ENCODE measurements at places on chromosomes 6 and 20.

GRCh38 chr20:14498772-14499171 is 161.4 kb upstream of the FLRT3 start:
- no peak for DNase-seq

DNA sequence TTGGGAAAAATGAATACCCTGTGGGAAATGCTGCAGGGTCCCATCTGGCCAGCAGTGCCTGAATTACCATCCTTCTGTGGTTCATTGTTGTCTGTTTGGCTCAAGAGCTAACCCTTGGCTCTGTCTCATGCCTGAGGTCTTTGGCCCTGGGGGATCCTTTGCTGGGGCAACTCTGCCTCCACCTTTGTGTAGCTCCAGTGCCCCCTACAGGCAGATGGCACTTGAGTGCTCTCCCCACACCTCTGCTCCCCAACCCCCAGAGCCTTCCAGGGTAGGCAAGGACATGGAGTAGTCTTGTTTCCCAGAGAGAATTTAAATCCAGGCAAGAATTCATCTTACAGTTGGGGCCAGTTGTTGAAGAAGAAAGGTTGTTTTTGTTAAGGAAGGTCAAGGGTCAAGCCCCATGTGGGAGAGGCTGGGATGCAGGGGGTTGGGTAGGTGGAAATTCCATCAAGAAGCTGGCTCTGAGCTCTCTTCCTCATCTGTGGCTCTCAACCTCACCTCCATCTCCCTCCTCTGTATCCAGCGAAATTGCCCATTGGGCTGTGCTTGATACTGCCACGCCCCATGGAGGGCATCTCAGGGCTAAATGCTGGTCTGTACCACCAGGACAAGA is 44.2 kb downstream of the ZNF831 start:
- DNase-seq = peak; percentile 34

- DNase-seq = no peak
These were observed 333.7 kb downstream of the ZFAND3 start for GRCh38 chr6:38153076-38153797.

- DNase-seq = no peak
These were observed 123.0 kb downstream of the AIG1 start for GRCh38 chr6:143183666-143184065.

DNA sequence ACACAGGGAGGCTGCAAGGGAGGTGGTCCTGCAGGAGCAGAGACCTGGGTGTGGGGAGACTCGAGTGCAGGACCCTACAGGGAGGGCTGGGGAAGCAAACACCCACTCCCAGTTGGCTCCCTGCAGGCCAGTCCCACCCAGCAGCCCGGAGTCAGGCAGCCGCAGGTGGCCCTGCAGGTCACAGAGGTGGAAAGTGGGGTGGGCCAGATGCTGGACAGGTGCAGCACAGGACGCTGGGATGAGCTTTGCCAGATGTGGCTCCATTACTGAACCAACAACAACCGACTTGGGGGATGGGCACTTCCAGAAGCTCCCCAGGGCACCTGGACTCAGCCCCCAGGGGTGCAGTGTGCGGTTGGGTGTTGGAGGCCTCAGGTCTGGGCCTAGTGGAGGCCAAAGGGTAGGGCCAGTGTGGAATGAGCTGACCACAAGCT is 26.6 kb upstream of the MYT1 start:
- no peak for DNase-seq

GRCh38 chr20:46240881-46241280 is 67.4 kb downstream of the CDH22 start:
- no peak for DNase-seq

DNA sequence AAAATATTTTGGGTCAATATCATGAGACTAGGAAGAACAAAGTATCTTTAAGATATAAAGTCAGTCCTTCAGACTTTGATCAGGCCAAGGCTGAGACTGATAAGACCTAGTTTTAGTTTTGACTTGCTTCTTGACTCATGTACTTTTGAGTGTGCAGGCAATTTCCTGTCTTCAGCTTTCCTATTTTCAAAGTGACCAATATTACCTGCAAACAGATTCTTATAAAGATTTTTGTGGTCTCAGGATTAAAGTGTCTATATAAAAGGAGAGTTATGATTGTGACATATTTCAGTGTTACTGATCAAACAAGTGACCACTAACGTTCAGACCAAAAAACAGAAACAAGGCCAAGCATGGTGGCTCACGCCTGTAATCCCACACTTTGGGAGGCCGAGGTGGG is 36.0 kb upstream of the AKIRIN2 start:
- no peak for DNase-seq

DNA sequence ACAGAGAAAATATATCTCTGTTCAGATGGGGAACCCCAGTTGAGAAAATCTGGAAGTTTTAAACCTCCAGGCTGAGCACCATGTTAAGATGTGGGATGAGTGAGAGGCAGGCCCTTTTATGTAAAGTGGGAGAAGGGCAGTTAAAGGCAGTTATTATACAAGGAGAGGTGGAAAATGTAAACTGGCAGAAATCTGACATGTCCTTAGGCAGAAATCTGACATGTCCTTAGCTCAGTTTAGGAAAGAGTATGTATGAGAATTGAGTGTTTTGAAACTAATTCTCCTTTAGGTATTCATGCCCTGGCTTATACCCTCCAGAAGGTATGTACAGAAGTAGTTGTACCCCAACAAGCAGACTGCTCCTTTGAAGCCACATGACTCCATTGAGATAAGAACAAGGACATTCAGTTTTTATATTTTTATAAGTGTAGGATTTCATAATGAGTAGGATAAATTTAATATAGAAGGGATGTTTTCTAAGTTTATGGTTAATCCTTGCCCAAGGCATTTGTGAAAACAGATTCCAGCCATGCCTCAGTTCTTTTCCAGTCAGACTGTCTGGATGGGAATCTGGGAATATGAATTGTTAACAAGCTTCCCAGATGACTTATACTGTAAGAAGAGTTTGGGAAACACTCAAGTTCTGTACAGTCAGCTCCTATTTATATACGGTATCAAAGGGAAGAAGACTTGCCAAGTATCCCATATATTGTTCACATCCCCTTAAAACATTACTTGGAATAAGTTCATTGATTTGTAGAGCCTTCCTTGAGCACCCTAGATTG is 87.7 kb downstream of the SCAND1 start:
- DNase-seq = no peak

GRCh38 chr20:13915284-13915683 is 75.1 kb downstream of the SEL1L2 start:
- DNase-seq = no peak

DNA sequence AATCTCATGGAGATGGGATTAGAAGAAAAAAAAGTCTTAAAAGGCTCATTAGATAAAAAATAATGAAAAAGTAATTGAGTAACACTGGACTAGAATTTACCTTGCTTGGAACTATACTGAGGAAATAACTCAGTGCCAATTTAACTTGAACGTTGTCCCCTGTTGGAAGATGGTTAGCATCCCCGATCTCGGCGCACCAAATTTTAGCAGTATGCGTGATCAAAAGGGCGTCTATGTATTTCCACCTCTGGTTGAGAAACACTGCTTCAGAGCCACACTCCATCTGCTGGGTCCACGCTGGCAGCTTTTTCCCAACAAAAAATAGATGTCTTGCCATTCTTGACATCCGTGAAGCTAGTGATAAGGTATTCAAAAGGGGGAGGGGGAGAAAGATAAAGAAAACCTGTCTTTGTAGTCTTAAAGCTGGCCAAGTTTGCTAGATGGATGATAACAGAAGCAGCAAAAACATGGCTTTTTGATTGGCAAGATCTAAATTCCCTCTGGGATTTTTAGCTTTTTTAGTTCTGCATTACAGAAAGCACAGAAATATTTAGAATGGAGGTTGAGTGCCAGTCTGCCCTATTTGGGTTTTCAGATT is 6.4 kb downstream of the HINT3 start:
- DNase-seq = no peak

GRCh38 chr6:14652536-14652935 is 535.0 kb downstream of the CD83 start:
- no peak for DNase-seq

DNA sequence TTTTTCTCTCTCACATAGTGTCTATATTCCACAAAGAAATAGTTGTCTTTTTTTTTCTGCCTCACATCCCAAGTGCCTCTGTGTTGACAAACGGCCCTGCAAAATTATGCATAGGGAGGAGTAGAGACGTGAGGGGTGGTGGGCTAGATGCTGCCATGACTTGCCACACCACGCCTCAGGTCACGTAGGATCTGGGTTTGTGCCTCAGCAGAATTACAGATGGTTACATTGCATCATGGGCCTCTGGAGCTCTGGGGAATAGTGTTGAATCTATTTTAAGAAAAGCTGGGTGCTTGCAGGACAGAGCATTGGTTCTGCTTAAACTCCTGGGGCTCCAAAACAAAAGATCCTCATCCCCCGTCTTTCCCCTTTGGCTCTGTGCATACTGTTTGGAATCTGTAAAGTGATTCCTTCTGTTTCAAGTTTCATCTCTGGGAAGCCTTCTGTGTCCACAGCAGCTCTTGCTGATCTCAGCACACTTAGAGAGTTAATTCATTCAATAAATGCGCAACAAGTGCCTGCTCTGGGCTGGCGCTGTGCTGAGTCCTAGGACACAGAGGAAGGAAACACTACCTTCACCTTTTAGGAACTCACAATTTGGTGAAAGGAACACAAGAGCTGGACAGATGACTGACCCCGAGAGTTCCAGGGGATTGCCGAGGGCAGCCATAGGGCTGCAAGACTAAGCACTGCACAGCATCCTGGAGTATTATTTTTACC is 2.4 kb downstream of the FANCE start:
- no peak for DNase-seq

DNA sequence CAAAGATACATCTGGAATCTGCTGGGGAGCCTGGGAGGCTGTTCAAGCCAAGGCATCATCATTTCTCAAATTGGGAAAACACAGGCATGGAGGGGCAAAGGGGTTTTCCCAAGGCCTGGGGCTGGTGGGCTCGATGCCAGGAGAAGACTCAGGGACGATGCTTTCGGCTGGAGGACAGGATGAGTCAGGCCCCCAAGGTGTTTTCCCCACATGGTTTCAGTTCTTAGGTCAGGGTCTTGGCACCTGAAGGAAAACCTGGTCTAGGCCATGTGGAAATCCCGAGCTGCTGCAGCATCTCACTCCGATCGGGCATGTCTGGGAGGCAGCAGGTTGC is 348.1 kb downstream of the CDC5L start:
- no peak for DNase-seq

DNA sequence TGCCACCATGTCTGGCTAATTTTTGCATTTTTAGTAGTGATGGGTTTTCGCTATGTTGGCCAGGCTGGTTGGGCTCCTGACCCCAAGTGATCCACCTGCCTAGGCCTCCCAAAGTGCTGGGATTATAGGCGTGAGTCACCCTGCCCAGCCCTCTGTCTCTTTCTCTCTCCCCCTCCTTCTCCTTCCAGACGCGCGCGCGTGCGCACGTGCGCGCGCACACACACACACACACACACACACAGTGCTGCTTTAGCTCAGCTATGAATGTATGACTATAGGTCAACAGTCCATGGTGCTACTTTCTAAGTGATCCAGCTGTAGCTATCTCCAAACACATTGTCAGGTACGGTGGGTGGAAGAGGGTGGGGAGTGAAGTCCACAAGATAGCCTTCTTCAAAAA is 449.5 kb downstream of the PHF3 start:
- no peak for DNase-seq

DNA sequence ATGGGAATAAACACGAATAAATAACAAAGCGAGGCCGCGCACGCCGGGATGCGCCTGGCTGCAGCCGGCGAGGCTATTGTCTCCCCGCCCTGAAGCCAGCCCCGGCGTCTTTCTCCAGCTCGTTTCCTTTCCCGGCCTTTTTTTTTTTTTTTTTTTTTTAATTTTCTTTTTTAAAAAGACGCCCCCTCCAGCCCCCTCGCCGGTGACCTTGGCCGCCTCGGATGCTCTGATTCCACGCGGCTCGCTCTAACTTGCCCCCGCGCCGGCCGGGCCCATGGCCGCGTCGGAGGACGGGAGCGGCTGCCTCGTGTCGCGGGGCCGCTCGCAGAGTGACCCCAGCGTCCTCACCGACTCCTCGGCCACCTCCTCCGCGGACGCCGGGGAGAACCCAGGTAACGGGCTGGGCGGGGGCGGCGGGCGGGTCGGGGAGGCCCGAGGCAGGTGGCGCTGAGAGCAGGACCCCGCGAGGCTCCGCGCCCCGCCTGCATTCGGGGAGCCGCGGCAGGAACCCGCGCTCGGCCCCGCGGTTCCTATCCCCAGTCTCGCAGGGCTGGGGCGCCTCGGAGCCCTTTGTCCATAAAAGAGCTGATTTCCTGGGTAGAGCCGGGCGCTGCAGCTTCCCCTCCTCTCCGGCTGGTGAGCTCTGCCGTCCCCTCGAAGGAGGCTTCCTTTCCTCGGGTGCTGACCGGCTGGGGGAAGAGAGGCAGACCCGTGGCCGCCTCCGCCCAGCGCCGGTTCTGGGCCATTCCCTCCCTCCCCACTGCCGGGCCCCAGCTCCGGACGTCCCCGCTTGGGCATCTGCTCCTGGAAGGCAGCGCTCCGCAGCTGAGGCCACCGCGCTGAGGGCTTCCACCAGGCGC is 631 bp downstream of the PHACTR3 start:
- no peak for DNase-seq

All from H54 (cell line).